ENCODE measurements at places on chromosomes 3 and 15.

DNA sequence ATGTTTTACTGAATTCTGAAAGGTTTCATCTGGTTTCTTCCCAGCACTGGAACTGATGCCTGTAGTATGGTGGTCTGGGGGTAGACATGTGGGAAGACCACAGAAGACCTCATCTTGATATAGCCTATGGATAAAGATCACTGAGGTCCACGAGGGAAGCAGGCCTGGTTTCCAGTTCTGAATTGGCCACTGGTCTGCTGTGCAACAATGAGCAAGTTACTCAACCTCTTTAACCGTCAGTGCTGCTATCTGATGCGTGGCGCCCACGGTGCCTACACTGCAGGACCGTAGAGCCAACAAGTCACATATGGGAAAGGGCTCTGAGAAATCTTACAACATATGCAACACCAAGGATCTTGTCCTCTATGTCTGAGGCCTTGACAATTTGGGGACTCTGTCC lies 13.3 kb downstream of the TLE3 start:
- peak; percentile 21 for DNase-seq

GRCh38 chr15:100733101-100733842 lies 130.9 kb downstream of the ASB7 start:
- no peak for DNase-seq

DNA sequence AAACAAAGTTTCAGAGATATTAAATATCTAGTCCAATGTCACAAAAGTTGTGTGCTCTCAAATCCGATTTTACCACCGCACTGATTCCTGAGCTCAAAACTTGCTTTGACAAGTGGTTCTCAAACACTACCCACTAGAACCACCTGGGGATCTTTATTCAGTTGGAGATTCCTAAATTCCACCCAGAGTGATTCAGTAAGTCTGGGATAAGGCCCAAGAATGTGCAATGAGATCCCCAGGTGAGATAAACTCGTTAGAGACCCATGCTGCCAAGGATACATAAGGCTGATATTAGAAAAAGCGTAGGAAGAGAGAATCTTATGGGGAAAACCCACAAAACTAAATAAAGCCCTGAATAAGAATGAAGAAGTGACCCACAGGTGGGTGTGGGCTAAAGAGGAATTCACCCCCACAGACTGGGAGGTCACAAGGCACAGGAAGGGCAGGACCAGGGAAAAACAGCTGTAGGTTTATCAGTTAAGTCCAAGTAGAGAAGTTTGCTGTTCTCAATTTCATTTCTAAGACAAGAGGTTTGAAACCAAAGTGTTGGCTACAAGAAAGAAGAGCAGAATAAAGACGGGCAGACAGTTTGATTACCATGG lies 11.5 kb upstream of the RPS17 start:
- DNase-seq = no peak

DNA sequence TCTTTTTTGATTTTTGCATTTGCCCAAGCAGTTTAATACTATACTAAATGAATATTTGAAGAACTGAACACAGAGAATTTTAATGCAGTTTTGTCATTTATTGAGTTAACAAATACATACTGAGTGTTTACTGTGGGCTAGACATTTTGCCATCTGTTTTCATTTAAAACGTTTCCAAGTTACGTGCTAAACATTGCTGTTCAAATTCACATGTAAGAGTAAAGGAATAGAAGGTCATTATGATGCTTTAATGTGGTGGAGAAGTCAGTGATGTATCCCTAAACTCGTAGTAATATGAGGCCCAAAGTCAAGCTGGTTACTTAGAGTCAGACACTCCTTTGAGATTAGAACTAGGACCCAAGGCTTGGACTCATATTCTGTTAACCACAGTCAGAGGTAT lies 49.4 kb downstream of the CRYBG3 start:
- no peak for DNase-seq

- DNase-seq = peak; percentile 83
These were observed 47.5 kb upstream of the MUC4 start for GRCh38 chr3:195859061-195859845.

DNA sequence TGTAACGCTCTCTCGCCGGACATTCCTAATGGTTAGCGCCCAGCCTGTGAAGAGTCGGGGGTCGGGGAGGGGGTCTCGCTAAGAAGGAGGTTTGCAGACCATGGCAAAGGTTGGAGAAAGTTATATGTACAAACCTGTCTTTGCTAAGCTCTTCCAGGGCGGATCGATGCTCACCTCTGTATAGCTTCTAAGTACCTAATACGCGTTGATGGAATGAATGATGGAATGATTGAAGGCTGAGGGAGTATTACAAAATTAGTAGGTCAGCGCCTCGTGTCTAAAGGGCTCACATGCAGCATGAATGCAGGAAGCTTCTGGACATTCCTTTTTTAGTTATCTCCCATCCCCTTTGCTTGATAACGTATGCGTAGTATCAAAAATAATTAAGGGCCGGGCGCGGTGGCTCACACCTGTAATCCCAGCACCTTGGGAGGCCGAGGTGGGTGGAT lies 305 bp upstream of the KPNA1 start:
- DNase-seq = no peak

- peak; percentile 76 for DNase-seq
These were observed 68.4 kb upstream of the CHRNB4 start for GRCh38 chr15:78709263-78709882.

GRCh38 chr3:116815831-116816588 lies 106.4 kb downstream of the TUSC7 start:
- no peak for DNase-seq

DNA sequence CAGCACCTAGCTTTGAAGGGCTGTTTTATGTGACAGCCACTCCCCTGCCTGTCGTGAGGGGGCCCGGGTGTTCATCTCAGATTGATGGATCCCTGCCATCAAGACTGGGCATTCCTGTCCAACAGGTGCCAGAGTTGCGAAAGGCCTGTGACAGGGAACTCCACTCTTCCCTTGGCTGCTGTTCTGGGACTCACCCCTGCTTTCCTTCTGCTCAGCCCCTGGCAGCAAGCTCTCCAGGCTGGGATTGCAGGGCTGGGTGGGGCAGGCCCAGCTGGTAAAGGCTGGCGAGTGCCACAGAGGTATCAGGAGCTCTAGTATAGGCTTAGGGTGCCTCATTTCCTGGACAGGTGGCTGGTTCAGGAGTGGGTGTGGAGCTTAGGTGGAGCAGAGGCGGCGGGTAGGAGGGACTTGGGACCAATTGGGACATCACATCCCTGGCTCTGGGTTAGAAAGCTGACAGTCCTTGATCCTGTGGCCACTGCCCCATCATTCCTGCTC lies at the start of gene PLA2G4B:
TSS of gene PLA2G4B (plus strand) at position 448 of the 498 bp plus-strand sequence. CDS start 67 bp downstream, outside the sequence.
- DNase-seq = no peak

Measured in germinal center (tissue), 1 donor.